ENCODE measurements at places on chromosomes 4 and X. TPM values are rescaled to one million over a fixed set of nuclear protein-coding genes. Genes with fewer than 3 reads are reported as not detected.

GRCh38 chr4:166293556-166293955 is 420.5 kb downstream of the TLL1 start:
- DNase-seq = no peak

DNA sequence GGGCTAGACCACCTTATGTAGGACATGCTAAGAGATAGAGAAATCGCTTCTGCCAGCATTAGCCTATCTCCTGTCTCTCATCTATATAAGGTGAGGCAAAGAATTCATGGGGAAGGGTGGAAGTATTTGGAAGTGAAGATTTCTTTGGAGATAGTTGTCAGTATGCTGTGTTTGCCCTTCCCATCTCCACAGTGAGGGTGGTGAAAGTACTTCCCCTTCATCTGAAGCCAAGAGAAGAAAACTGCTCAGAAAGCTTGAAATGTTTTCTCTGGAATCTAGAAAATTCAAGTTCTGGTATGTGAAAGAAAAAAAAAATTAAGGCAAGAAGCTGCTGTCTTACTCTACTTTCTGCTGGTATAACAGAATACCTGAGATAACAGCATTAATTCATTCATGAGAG is 12.3 kb upstream of the ADH5 start:
- DNase-seq = no peak

GRCh38 chrX:153922932-153923857 is 2.9 kb downstream of the ARHGAP4 start:
- no peak for DNase-seq

DNA sequence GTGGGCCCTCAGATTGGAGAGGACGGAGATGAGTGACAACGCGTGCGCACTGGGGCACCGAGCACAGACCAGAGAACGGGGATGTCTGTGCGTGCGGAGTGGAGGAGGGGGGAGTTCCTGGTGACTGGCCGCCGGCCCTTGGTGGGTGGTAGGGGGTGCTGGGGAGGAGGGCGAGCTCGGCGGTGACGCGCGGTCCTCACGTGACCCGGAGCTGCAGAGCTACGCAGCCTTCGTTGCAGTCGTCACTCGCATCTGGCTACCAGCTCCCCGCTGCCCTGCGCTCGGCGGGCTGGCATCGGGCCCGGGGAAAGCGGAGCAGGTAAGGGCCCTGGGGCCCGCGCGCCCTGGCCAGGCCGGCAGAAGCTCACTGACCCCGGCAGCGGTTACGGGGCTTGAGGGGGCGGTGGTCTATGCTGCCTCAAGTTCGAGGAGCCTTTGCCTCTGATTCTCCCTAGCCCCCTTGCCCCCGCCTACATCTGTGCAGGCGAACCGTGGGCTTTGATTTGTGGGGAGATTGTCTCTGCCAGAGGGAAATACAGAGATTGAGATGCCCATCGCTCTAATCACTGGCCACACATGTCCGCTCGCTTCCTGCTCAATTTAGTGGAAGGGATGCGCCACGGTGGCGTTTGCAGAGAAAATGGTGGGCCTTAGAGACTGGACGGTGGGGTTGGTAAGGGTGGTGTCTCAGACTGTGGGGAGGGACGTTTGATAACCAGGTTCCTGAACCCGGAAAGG is at the start of gene ARMCX4:
Gene ARMCX4 (plus strand): TSS at position 245 of the 738 bp plus-strand sequence. CDS start 3,134 bp downstream, outside the sequence.
- peak; percentile 51 for DNase-seq

DNA sequence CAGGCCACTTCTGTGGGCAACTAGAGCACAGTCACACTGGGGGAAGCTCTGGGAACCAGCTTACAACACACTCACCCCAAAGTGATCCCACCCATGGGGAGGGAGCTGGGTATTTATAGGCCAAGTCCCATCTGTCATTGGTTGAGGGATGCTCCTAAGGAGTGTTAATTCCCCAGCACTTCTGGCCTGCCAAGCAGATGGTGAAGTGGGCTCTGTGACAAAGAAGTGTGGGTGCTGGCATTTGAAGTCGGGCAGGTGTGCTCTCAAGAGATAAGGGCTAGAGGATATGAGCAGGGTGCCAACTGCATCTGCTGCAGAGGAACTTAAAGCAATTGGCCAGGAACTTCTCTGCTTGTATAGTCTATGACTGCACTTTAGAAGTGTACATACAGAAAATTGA is 30.9 kb downstream of the PTCHD1 start:
- no peak for DNase-seq

DNA sequence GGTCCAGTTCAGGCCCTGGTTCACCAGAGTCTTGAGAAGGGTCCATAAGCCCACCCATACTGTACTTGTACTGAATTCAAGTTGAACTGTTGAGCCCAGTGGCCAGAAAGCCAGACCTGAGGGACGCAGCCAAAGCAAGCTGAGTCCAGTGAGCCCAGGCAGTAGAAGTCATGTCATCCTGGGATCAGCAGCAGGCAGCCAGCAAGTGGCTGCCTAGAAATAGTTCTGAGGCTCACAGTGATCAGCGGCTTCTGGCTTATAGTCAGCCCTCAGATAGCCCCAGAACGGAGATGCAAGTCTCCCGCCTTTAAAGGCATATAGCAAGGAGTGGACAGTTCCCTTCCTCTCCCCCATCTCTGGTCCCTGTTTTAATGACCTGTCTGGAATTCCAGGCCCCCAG is 347.1 kb downstream of the FBXW7 start:
- no peak for DNase-seq

DNA sequence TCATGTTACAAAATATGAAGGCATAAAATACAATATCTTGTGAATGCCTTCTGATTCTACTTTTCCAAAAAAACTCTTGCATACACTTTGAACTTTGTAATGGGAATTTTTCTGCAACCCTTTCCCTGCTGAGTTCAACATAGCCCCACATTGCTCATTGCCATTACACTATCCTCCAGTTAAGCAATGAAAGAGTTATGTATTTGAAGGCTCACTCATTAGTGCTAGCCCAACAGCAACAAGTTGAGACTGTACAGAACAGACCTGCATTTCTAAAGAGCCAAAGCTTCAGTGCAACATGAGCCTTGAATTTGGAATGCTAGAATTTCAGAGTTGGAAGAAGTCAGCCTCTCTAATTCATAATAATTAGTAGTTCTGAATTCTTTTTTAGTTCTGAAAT is 44.4 kb upstream of the STAG2 start:
- no peak for DNase-seq

GRCh38 chr4:59127743-59128142 is 2017.6 kb upstream of the IGFBP7 start:
- no peak for DNase-seq

DNA sequence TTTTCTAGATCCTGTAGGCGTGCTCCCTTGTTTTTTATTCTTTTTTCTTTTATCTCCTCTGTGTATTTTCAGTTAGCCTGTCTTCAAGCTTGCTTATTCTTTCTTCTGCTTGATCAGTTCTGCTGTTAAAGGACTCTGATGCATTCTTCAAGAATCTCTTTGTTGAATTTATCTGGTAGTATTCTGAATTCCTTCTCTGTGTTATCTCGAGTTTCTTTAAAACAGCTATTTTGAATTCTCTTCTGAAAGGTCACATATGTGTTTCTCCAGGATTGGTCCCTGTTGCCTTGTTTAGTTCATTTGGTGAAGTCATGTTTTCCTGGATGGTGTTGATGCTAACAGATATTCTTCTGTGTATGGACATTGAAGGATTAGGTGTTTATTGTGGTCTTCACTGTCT is 15.3 kb downstream of the RAB33B start:
- no peak for DNase-seq

- no peak for DNase-seq
Observed at GRCh38 chrX:155535866-155536265, 76.9 kb downstream of the TMLHE start.

- no peak for DNase-seq
Observed at GRCh38 chr4:184662236-184662635, 12.7 kb downstream of the PRIMPOL start.

DNA sequence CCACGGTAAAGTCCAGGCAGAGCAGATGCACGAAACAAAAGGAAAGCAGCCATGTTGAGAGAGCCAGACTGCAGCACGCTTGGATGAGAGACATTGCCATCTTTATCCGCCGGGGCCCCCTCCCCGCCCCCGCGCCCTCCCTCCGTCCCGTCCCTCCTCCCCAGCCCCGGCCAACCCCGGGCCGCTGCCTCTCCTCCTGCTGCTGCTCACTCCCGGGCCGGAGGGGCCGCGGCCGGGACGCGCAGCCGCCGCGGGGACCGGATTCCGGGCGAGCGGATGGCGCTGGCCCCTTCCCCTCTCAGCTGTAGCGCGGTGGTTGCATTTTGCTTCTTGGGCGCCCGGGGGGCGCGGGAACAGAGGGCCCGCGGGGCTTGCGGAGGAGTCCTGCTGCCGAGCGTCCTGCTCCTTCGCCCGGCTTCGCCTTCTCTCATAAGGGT is 542 bp downstream of the RNF150 start:
- DNase-seq = no peak

GRCh38 chrX:54089191-54089590 is 44.9 kb upstream of the PHF8 start:
- no peak for DNase-seq

- DNase-seq = no peak
Observed at GRCh38 chr4:170247596-170247995, 157.8 kb upstream of the AADAT start.

GRCh38 chr4:123206016-123206415 is 190.6 kb upstream of the SPRY1 start:
- no peak for DNase-seq

DNA sequence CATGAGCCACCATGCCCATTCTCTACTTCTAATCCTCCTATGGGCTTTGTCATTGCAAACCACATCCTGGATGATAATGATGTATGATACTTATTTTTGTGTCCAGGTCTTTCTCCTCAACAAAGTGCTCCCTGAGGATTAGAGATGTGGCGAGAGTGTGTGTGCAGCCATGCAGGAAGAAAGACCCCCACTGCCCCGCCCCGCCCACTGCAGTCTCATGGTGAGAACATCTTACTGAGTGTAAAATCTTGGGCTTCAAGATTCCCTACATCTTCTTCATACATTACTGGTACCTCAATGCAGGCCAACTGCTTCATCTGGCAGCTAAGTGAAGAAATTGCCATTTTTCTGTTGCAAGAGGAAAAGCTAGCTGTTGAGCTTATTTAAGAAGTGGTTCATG is 25.9 kb upstream of the MAP3K15 start:
- DNase-seq = no peak

- no peak for DNase-seq
Observed at GRCh38 chrX:154403858-154404257, 5.2 kb downstream of the DNASE1L1 start.

- no peak for DNase-seq
Observed at GRCh38 chrX:115173181-115173580, 16.0 kb upstream of the RBMXL3 start.

DNA sequence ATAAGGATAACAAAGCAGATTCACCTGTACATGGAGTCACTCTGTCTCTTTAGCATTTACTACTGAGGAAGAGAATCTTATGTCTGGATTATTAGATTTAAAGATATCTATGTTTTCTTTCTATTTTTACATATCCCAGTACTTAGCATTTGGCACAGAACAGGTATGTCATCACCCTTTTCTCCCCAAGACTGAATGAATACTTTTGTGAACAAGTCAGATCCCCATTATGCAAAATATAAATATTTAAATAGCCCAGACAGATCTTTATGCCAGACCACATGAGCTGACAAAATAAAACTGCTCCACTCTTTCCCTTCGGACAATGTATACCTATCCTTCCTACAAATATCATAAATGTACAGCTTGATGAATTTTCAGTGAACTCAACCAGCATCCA is 94.5 kb downstream of the CASK start:
- no peak for DNase-seq

DNA sequence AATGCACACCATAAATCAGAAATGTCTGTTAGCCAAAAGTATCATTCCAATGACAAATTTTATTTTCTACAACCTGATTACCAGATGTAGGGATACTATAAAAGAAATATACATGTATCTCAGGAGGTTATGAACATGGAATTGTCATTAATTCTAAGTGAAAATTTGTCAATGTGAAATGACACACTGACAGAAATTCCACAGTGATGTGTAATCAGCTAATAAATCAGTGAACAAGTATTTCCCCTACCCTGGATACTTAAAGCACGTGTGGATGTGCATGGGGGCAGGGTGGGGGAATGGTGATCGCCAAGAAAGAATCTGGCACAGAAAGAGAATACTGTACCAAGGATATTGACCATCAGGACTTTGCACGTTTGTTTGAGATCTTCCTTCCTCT is 123.6 kb downstream of the SH3RF1 start:
- DNase-seq = no peak

GRCh38 chrX:43238461-43238945 is 417.6 kb upstream of the MAOA start:
- DNase-seq = no peak

DNA sequence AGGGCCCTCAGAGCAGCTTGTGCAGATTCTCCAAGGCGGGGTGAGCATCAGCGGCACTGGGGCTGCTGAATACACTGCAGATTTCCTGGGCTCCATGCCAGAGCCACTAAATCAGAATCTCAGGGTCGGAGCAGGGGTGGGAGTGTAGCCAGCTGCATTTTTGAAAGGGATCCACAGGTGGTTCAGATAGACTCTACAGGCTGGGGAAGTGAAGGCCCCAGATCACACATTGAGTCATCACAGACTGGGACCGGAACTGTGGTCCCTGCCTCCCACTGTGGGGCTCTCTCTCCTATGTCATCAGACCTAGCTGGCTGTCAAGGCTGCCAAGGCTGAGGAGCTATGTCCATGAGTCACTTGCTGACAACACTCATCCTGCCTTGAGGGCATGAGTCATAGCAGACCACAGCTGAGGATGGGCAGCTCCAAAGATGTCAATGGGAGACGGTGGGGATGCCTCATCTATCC is 162.3 kb upstream of the MAMLD1 start:
- DNase-seq = peak; percentile 6

DNA sequence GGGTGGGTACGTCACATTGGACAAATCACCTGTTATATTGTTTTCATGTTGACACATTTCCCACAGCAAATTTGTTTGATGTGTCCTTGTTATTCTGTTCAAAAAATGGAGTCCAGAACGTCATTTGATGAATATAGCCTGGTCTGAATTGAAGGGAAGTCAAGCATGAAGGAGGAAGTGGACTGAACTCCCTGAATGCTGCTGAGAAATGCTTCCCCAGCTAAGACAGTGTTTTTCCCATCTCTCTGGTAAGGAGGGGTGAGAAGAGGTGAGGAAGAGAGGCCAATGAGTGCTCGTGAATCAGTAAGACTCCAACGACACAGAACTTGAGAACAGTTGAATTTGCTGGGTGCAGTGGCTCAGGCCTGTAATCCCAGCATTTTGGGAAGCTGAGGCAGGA is 127.4 kb downstream of the RBM47 start:
- DNase-seq = no peak

The USP17L17 gene
- total RNA-seq = not detected

The NLRP2B gene
- not detected for total RNA-seq

The TMEM35A gene
- total RNA-seq = not detected

The DCAF8L2 gene
- not detected for total RNA-seq

The AREG gene
- 63.8 TPM for total RNA-seq

The KLB gene
- total RNA-seq = not detected

The MBTPS2 gene
- total RNA-seq = 3.4 TPM

The PABPC5 gene
- not detected for total RNA-seq

The UGT2A1 gene
- not detected for total RNA-seq

The RAB41 gene
- total RNA-seq = not detected

The HELT gene
- not detected for total RNA-seq

The CITED1 gene
- total RNA-seq = 0.52 TPM

The GLUD2 gene
- not detected for total RNA-seq

The PNMA6F gene
- not detected for total RNA-seq

The CT47B1 gene
- not detected for total RNA-seq

Data from CD4-positive, alpha-beta T cell (primary cell).